ENCODE measurements at places on chromosomes 11 and 22.

GRCh38 chr11:104763930-104764709 lies 134.1 kb downstream of the CASP12 start:
- DNase-seq: no peak

GRCh38 chr11:71442880-71443279 lies 5.3 kb downstream of the DHCR7 start:
- no peak for DNase-seq

DNA sequence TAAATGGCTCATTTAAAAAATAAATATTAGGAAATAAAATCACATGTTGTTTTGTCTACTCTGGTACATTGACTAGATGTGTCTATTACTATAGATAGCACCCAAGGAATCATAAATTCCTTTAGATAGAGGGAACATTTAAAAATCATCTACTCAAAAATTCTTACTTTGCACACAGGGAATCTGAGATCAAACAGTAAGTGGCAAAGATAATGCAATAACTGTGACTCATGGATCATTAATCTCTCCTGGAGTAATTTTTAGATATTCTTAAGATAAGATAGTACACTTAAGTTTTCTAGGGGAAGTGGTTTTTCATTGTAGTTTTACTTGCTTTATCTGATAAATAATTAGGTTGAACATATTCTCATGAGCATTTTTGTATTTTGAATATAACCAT lies 468.9 kb downstream of the LUZP2 start:
- DNase-seq: no peak

GRCh38 chr11:26730414-26731083 lies 8.7 kb upstream of the SLC5A12 start:
- no peak for DNase-seq

DNA sequence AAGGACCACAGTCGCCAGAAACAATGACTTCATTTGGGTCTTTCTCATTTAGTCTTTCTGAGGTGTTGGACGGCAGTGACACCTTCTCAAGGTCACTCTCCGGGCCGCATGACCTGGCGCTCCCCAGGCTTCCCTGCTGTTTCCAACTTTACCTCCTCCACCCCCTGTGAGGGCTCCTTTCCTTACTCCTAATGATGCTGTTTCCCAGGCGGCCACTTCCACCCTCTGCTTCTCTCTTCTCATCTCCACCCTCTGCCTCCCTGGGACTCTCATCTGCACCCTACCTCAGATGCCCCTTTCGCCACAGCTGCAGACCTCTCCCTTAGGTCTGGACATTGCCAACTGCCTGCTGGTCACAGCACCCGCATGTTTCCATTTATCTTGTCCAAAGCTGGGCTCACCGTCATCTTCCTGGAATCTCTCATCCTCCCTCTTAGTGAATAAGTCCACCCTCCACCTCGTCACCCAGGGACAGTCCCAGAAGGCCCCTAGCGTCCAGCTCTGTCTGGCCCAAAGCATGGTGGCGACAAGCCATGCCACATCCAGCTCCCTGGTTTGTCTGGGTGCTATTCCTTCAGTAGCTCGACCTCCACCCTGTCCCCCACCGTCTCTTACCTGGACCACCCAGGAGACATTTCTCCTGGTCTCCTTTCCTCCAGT lies 113.8 kb downstream of the BUD13 start:
- DNase-seq: no peak

DNA sequence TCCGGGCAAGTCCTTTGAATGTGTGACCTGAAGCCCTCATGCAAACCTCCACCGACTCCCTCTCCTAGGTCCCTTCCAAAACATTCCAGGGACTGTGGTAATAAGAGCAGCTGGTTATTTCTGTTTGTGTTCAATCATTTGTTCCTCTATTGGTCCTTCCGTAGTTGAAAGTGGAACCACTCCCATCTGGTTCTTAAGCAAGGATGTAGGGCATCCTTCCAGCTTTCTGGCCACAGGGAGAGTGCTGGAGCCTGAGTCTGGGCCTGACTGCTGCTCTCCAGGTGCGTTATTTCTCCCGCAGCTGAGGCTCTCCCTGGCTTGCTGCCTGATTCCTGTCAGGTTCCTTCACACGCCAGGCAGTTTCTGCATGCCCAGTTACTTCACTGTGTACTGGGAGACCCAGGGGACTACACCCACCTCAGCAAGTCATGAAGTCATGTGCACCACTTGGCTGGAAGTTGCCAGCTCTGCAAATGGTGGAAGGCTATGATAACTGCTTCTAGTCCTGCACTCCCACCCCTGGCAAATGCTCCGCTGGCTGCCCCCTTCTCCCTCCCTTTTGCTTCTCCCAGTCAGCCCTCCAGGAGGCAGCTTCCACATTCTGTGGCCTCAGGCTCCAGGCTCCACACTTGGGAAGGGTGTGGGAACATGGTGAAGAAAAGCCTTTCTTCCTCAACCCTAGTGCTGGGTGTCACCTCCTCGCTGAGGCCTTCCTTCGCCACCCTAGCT lies 4.0 kb upstream of the ALX4 start:
- DNase-seq: no peak

- DNase-seq: no peak
These were observed 1403.5 kb downstream of the BRD1 start for GRCh38 chr22:48424201-48424627.

GRCh38 chr11:69394234-69394868 lies 87.1 kb upstream of the LINC01488 start:
- no peak for DNase-seq

DNA sequence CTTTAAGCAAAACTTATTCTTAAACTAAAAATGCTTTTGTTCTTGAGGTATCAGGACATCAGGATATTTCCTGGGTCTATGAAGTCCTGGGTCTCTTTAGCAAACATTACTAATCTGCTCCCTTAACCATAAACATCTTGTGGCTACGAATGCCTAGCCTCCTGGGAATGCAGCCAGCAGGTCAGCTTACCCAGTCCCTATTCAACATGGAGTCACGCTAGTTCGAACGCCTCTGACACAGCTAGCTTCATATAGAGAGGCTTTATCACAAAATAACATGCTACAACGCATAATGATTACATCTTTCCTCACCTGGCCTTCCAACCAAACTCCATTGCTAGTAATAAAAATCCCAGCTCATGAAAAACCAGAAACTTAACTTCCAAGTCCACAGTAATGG lies 17.5 kb upstream of the FIBIN start:
- no peak for DNase-seq

GRCh38 chr11:124082371-124082770 lies 32.9 kb upstream of the VWA5A start:
- no peak for DNase-seq

- no peak for DNase-seq
These were observed 117.1 kb downstream of the ENTHD1 start for GRCh38 chr22:39776295-39777009.

DNA sequence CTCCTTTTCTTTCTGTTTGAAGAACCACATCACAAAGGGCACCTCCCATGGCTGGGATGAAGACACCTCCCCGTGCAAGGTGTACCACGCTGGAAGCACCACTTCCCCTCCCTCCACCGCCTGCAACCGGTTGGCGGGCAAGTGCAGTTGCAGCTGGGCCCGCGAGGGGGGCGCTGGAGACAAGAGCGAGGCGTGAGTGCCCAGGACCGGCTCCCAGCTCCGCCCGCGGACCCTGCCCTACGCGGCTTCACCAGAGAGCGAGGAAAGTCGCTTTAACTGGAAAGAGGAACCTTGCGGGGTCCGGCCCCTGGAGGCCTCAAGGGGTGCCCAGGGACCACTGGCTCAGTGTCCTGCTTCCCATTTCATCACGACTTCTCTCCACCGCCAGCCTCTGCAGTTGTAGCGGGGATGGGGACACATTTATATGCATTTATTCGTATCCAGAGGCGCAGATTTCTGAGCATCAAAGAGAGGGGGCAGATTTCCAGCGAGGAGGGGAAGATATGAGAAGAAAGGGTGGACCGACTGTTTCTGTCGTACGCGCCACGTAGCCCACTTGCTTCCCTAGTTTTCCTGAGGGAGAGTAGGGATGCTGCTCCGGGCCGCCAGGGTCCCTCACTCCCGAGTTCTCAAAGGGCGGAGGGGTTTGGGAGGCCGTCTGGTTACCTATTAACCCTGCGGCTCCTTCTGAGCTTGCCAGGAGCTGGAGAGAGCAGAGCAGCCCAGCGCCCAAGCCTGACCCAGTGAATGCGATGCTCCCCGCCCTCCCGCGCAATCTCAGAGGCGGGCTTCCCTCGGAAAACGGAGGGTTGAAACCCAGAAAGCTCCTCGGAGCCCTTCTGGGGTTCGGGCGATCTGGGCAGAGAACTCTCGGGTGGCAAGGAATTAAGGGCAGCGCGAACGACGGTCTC lies 3.5 kb downstream of the ESAM start:
- no peak for DNase-seq

DNA sequence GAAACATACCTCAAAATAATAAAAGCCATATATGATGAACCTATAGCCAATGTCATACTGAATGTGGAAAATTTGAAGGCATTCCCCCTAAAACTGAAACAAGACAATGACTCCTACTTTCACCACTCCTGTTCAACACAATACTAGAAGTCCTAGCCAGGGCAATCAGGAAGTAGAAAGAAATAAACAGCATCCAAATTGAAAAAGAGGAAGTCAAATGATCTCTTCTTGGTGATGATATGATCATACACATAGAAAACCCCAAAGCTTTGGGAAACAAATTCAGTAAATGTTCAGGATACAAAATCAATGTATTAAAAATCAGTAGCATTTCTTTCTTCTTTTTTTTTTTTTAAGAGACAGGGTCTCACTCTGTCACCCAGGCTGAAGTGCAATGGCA lies 109.9 kb downstream of the DLG2 start:
- no peak for DNase-seq

GRCh38 chr11:19954899-19955298 lies 205.4 kb downstream of the DBX1 start:
- DNase-seq: no peak

DNA sequence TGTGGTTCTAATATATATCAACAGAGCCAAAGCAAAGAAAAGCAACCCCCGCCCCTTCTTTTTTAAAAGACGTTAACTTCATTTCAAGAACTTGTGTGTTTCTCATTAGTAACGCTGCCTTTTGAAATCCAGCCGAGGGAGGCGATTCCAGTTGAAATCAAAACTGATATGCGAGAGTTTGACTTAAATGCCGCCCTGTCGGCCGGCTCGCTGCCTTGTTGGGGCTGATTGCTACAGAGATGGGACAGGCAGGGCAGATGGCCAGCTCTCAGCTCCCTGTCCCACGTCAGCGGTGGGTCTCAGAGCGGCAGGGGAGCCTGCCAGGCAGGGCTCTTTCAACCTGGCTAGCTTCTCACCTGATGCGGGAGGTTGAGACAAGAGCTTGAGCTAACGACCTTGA lies 51.9 kb upstream of the ALX4 start:
- DNase-seq: no peak

GRCh38 chr11:35223371-35223796 lies 84.4 kb downstream of the CD44 start:
- no peak for DNase-seq

Data from stimulated activated CD8-positive, alpha-beta memory T cell treated with anti-CD3 and anti-CD28 coated beads, Interleukin-7, amount 100 ng/mL, for 1 hour (primary cell).